ENCODE measurements at places on chromosomes 16 and 17.

GRCh38 chr17:74960570-74961342 lies 11.8 kb downstream of the HID1 start:
- H3K4me1 ChIP-seq = peaks cover 9% of the 10 kb centered on the region
- H3K27ac ChIP-seq = no peak overlapping the region

DNA sequence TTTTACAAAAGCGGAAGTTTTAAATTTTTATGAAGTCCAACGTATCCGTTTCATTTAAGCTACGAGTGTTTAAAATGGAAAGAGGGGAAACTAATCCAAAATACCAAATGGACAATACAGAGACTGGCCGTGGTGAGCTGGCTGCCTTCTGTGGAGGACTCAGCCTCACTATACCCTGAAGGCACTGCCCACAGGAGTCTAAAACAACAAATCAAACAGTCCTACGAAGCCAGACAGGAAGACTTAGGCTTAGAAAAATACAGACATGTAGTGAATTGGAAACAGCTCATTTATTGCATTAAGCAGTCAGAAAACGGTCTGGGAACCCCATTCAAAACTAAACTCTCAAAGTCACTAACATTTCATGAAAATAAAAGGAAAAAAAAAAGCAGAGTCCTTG lies 75.1 kb downstream of the CYTH1 start:
- H3K36me3 ChIP-seq = peaks cover 56% of the 10 kb centered on the region
- H3K27me3 ChIP-seq = no peaks in the 10 kb centered on the region
- H3K4me1 ChIP-seq = peaks cover 45% of the 10 kb centered on the region
- DNase-seq = no peak
- peak overlapping the region; percentile 14 for H3K27ac ChIP-seq
- H3K4me3 ChIP-seq = no peak overlapping the region

DNA sequence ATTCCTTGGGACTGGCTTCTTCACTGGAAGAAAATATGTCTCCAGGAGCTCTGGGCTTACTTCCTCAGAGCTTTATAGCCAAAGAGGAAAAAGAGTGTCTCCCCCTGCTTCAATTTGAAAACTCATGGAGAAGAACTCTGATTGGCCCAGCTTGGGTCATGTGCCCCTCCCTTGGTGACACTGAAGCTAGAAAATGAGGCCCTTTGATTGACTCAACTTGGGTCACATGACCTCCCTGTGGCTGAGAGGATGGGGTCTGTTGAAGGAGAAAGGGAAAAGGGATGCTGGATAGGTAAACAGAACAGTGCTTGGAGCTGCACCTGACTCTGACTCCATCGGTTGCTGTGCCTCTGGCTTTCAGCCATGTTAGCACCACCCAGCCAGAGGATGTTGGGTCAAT lies 70.6 kb upstream of the KSR1 start:
- no peak overlapping the region for H3K4me3 ChIP-seq
- no peaks in the 10 kb centered on the region for H3K36me3 ChIP-seq
- no peak overlapping the region for H3K27ac ChIP-seq
- H3K27me3 ChIP-seq = peaks cover 36% of the 10 kb centered on the region
- peaks cover 19% of the 10 kb centered on the region for H3K4me1 ChIP-seq

DNA sequence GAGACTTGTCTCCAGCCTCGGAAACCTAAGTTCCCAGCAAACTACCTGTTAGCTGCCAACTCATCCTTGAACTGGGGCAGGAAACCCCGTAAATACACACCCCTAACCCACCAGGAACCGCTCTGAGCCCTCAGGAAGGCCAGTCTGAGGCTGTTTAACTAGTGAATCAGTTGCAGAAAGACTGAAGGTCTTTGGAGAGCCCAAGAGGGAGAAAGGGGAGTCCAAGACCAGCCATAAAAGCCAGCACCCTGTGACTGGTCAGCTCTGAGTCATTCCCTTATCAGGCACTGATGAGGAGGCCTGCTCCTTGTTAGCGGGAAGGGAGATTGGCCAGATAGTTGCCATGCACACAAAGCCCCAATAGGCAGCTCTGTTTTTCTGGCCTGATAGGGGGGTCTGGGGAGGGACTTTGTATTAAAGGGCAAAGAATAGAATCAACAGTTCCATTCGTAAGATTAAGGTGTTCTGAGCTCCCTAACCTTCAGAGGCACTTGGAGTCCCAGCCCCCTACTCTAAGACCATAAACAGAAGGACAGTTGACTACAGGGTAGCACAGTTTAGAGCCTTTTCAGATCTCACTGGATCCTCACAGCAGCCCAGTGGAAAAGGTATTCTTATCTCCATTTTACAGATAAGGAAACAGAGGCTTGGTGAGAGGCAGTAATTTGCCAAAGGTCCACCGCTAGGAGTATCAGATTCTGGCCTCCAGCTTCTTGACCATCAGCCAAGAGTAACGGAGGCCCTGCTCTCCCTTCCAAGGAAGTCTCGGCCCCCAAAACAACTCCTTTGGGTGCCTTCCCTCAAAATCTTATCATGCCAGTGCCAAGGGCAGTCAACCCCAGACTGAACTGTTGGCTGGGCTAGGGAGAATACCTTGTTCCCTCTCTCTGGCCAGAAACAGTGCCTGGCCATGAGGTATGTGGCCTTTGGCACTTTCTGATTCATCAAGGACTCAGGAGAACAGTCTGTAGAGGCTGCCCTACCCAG lies 2.2 kb upstream of the KRT19 start:
- DNase-seq = no peak
- no peaks in the 10 kb centered on the region for H3K36me3 ChIP-seq
- no peak overlapping the region for H3K4me3 ChIP-seq
- no peak overlapping the region for H3K27ac ChIP-seq

DNA sequence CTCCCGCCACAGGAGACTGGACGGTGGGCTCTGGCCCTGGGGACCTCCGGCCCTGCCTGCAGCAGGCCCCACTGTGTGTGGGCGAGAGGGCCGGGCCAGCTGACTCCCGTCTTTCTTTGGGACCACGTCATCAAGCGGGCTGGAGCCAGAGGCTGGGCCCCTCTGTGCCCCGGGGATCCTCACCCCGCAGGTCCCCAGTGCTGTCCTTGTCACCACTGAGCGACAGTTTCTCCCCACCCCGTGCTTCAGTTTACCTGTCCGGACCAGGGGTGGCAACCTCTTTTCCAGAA lies 181.9 kb upstream of the ZNF469 start:
- no peak overlapping the region for H3K4me3 ChIP-seq
- peaks cover 3% of the 10 kb centered on the region for H3K27me3 ChIP-seq
- H3K27ac ChIP-seq = no peak overlapping the region
- H3K36me3 ChIP-seq = no peaks in the 10 kb centered on the region
- H3K4me1 ChIP-seq = no peaks in the 10 kb centered on the region

GRCh38 chr16:11241480-11242204 lies 14.4 kb downstream of the SOCS1 start:
- peaks cover 5% of the 10 kb centered on the region for H3K36me3 ChIP-seq
- no peak for DNase-seq
- peaks cover 26% of the 10 kb centered on the region for H3K4me1 ChIP-seq
- H3K27me3 ChIP-seq = no peaks in the 10 kb centered on the region

GRCh38 chr17:6027342-6028024 lies 42.7 kb upstream of the WSCD1 start:
- no peaks in the 10 kb centered on the region for H3K36me3 ChIP-seq
- DNase-seq = no peak
- no peak overlapping the region for H3K4me3 ChIP-seq
- H3K4me1 ChIP-seq = no peaks in the 10 kb centered on the region

GRCh38 chr16:27798241-27798640 lies 248.3 kb downstream of the KATNIP start:
- H3K4me1 ChIP-seq = no peaks in the 10 kb centered on the region
- H3K27ac ChIP-seq = no peak overlapping the region
- H3K4me3 ChIP-seq = no peak overlapping the region
- DNase-seq = no peak
- no peaks in the 10 kb centered on the region for H3K36me3 ChIP-seq

- H3K27ac ChIP-seq = no peak overlapping the region
- no peaks in the 10 kb centered on the region for H3K27me3 ChIP-seq
- no peak overlapping the region for H3K4me3 ChIP-seq
- no peaks in the 10 kb centered on the region for H3K36me3 ChIP-seq
- H3K4me1 ChIP-seq = peaks cover 14% of the 10 kb centered on the region
Observed at GRCh38 chr17:61248399-61248798, 151.2 kb upstream of the TBX2 start.

DNA sequence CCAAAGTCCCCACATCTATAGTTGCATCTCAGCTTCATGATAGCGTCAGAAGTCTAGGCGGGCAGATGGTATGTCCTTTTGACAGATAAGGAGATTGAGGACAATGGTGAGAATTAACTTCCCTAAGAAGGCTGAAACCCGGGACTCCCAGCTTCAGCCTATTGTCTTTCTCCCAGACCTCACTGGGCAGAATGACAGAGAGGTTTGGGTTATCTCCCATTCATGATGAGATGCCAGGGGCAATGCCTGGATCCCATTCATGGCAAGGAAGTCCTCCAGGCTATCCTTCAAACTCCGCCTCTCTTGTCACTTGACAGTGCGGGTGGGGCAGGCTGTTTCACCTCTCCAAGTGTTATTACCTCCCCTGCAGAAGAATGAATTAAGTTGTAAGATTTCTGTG lies 100.3 kb downstream of the IRX5 start:
- H3K36me3 ChIP-seq = no peaks in the 10 kb centered on the region
- no peaks in the 10 kb centered on the region for H3K27me3 ChIP-seq
- no peak overlapping the region for H3K27ac ChIP-seq
- no peak overlapping the region for H3K4me3 ChIP-seq
- no peak for DNase-seq

- peaks cover 13% of the 10 kb centered on the region for H3K36me3 ChIP-seq
- DNase-seq = no peak
- H3K4me1 ChIP-seq = peaks cover 23% of the 10 kb centered on the region
- H3K27me3 ChIP-seq = peaks cover 22% of the 10 kb centered on the region
- peak overlapping the region; percentile 72 for H3K27ac ChIP-seq
Observed at GRCh38 chr17:49414271-49414621, 436 bp downstream of the PHB1 start.

- H3K4me1 ChIP-seq = peaks cover 18% of the 10 kb centered on the region
- H3K36me3 ChIP-seq = no peaks in the 10 kb centered on the region
- DNase-seq = no peak
- peaks cover 13% of the 10 kb centered on the region for H3K27me3 ChIP-seq
Observed at GRCh38 chr17:31052187-31052889, 42.4 kb upstream of the NF1 start.

DNA sequence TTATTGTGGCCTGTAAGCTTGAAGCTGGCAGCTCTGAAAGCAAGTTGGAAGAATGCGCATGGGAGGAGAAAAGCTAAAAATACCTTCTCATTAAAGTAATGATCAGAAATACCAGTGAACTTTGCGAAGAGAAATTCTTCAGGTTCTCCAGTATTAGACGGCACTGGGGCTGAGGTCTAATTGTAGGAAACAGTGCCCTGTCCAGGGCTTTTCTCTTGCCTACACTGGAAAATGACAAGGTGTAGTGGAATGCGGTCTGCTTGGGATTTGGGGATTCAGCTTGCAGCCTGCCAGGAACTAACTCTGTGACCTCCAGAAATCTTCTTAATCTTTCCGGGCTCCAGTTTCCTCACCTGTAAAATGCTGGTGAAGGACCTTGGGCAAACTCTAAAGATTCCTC lies 53.3 kb upstream of the KCNJ16 start:
- DNase-seq = no peak
- no peaks in the 10 kb centered on the region for H3K27me3 ChIP-seq
- H3K4me1 ChIP-seq = no peaks in the 10 kb centered on the region
- H3K27ac ChIP-seq = no peak overlapping the region
- H3K36me3 ChIP-seq = no peaks in the 10 kb centered on the region
- no peak overlapping the region for H3K4me3 ChIP-seq

- no peak overlapping the region for H3K4me3 ChIP-seq
- no peaks in the 10 kb centered on the region for H3K27me3 ChIP-seq
- no peaks in the 10 kb centered on the region for H3K4me1 ChIP-seq
Observed at GRCh38 chr17:51833045-51833444, 325.5 kb downstream of the CA10 start.

- H3K27ac ChIP-seq = no peak overlapping the region
- H3K36me3 ChIP-seq = no peaks in the 10 kb centered on the region
- peaks cover 40% of the 10 kb centered on the region for H3K27me3 ChIP-seq
- no peak for DNase-seq
Observed at GRCh38 chr17:19720631-19721426, 4.4 kb upstream of the SLC47A2 start.

DNA sequence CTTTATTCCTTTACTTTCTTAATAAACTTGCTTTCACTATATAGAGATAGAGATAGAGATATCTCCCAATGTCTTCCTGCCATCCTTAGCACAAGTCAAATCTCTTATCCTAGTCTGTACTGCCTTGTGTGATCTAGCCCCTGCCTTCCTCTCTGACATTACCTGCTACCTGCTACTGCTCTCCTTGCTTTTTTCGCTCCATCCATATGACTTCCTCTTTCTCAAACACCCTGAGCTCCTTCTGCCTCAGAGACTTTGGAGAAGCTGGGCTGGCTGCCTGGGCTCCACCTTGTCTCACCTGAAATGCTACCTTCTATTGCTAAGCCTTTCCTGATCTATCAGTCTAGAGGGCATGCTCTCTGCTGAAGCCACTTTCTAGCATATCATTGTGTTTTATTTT lies 24.7 kb upstream of the WSB1 start:
- H3K4me1 ChIP-seq = no peaks in the 10 kb centered on the region
- H3K27me3 ChIP-seq = peaks cover 22% of the 10 kb centered on the region
- H3K27ac ChIP-seq = no peak overlapping the region
- no peak overlapping the region for H3K4me3 ChIP-seq

DNA sequence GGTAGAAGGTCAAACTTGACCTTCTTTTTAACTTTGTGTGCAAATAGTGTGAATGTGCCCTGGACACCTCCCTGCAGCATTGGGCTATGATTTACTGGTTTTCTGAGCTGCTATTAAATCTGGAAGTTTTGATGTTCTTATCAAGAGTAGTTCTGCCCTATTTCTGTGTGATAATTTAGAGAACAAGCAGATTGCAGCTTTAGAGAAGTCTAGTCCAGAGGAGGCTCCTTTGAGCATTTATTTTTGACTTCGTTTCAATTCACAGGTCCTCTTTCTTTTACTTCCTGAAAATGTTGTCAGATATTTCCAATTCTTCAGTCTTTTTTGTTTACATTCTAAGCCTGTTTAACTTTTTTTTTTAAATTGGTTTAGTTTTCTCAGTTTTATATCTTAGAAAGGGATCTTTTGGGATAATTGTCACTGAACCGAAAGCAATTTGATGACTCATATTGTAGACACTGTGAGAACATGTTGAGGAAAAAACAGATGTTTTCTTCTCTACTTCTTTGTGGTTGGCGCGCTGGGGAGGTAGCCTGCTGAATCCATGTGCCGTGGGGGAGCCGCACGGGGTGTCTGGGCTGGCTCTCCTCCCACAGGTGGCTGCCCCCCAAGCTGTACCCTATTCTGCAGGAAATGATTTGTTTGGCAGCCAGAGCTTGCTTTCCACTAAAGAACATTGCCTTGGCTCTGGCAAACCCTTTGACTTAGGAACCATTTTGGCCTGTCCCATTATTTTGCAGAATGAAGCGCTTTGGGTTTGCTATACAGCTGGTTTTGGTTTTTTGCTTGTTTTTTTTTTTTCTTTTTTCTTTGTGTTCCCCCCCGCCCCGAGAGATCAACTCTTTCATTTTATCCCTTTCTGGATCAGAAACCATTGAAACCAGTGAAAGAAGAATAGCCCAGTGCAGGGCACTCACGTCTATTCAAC lies 53.4 kb downstream of the MFSD11 start:
- peak overlapping the region; percentile 83 for H3K27ac ChIP-seq
- H3K4me3 ChIP-seq = peak overlapping the region; percentile 37
- peaks cover 4% of the 10 kb centered on the region for H3K36me3 ChIP-seq
- H3K4me1 ChIP-seq = peaks cover 33% of the 10 kb centered on the region
- H3K27me3 ChIP-seq = peaks cover 7% of the 10 kb centered on the region
- peak; percentile 78 for DNase-seq

- H3K27me3 ChIP-seq = no peaks in the 10 kb centered on the region
- no peak overlapping the region for H3K4me3 ChIP-seq
- no peaks in the 10 kb centered on the region for H3K36me3 ChIP-seq
Observed at GRCh38 chr16:78976212-78976611, 624.3 kb downstream of the MAF start.

Measured in activated naive CD4-positive, alpha-beta T cell treated with anti-CD3 and anti-CD28 coated beads, Interleukin-2, amount 10 ng/mL, durations not matched to agents 7 days and 5 days (primary cell).